CD4-positive, alpha-beta T cell treated with Interleukin-6 for 4 hours (primary cell): ENCODE measurements at places on chromosomes 2 and 18.

GRCh38 chr2:220334871-220335590 lies 707.6 kb downstream of the SLC4A3 start:
- DNase-seq = no peak

DNA sequence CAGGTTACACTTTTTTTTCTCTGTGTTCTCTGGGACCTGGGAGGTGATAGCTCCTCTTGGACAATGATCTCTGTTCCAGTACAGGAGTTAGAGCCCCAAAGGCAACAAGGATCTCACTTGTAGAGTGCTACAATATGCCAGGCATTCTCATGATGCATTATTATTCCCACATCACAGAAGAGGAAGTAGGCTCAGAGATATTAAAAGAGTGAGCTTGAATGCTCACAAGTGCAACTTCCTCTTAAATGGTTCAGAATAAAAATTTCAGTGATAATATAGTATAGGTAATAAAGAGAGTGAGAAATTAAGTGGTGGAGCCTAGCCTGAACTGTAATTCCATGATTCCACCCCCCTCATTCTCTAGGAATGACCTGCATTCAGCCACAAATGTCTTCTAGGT lies 21.4 kb downstream of the POLE4 start:
- DNase-seq = no peak

- no peak for DNase-seq
These were observed 235.2 kb downstream of the LDLRAD4 start for GRCh38 chr18:13453714-13454113.

DNA sequence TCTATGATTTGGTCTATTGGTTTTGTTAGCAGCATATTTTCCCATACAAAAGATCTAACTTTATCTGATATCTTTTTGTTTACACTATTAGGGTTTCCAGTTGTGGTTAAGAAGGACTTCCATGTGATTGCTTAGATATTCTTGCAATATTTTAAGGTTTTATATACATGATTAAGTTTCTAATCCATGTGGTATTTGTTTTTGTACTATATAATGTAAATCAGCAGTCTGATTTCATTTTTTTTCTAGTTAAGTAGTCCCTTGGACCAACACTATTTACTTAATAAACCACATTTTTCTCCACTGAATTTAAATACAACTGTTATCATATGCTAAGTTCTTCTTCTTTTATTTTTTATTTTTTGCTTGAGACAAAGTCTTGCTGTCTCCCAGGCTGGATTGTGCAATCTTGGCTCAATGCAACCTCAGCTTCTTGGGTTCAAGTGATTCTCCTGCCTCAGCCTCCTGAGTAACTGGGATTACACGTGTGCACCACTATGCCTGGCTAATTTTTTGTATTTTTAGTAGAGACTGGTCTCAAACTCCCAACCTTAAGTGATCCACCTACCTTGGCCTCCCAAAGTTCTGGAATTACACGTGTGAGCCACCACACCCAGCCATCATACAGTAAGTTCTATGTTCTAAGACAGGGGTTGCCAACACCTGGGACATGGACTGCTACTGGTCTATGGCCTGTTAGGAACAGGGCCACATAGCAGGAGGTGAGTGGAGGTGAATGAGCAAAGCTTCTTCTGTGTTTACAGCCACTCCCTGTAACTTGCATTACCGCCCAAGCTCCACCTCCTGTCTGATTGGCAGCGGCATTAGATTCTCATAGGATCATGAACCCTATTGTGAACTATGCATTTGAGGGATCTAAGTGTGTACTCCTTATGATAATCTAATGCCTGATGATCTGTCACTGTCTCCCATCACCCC lies 58.5 kb upstream of the RAB27B start:
- no peak for DNase-seq

DNA sequence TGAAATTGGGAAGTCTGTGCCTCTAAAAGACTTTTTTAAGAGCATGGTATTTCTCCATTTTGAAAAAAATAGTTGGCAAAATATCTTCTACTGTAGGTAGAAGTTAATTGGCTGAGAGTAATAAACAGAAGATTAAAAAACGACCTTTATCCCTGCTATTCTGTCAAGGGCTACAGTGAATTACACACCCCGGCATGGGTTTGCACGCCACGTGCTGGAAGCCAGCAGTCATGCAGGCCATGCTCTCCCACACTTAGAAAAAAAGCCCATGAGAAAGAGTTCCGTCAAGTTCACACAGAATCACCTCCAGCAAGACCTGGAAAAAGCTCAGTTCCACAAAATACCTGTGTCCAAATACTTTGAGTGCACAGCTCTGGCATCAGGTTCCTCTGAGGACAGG lies 26.8 kb downstream of the FAM110C start:
- DNase-seq = no peak

DNA sequence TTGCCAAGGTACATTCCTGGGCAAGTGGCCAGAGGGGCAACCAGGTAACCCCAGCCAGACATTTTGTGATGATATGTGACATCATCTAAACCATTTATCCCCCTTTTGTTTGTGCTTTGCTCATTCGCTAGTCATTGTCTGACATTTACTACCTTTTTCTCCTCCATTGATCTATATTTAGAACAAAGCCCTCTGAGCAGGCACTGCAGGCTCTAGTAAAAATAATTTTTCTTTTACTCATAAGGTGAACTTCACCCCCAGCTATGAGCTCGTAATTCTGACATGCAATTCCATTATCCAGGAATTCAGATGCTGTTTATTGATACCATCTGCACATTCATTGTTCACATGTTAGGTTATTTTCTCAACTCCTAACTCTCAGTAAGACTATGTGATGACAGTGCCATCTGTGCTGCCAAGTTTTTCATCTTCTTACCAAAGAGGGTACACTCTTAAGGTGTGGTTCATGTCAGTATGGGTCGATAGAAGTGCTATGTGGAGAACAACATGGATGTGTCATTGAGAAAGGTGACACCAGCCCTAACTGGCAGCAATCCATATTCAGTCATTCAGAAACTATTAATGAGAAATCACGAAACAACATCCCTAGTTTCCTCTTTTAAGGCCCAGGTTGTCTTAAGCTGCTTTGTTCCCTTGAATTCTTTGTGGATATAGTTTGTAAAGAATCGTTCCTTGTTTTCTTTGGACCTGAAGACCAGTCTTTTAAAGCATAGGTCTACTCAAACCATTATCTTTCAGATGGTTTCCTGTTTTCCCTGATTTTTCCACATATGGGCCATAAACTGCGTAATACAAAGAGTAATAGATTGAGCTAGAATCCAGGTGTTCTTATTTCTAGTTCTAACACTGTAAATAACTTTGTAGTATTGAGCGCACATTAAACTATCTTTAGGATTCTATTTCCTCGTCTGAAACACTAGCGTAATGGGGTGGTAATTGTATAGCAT lies 978.1 kb upstream of the CDH2 start:
- DNase-seq = no peak

DNA sequence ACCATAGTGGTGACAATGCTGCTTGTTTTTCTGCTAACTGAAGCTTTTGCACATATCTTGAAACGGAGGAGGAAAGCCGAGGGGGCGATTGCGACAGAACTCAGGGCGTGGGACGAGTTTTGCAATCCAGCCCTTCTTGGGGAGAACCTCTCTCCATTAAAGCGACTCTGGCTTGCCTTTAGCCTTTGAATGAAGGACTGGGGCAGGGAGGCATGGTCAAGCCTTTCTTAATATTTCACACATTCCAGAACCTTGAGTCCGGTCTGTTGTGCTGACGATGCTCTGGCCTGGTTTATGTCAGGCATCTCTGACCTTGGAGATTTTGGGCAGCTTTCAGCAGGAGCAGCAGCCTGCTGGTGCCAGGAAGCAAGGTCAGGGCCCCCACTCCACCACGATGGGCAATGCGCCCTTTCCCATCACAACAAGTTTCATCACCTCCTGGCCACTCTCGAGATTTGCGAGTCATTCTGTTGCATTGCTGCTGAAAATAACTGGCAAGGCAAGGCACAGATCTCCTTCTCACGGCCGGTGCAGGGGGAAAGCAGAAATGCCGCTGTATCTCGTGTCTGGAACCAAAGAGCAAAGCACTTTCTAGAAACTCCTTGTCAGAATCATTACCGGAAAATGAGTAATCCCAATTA lies 10.8 kb downstream of the EMILIN2 start:
- no peak for DNase-seq

- DNase-seq = no peak
These were observed 16.5 kb upstream of the ALPK2 start for GRCh38 chr18:58645398-58645797.

GRCh38 chr2:39919511-39920306 lies 140.7 kb upstream of the THUMPD2 start:
- no peak for DNase-seq

GRCh38 chr2:236284208-236284607 lies 20.0 kb upstream of the ASB18 start:
- no peak for DNase-seq

DNA sequence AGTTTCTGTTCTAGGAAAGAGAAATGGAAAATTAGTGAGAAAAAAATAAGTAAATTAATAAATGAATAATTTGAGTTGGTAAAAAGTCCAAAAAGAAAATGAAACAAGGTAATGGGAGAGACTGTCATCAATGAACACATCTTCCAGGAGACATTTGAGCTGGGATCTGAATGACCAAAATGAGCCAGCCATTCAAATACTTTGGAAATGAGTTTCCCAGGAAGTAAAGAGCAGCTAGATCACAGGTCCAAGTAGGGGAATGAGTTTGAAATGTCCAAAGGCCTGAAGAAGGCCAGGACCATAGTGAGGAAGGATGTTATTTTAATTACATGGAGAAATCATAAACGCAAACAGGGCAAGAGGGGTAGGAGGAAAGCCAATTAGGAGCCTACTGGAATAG lies 6.6 kb upstream of the DNAH7 start:
- DNase-seq = no peak

- DNase-seq = no peak
These were observed 505.7 kb downstream of the SPAG16 start for GRCh38 chr2:213789940-213790339.

DNA sequence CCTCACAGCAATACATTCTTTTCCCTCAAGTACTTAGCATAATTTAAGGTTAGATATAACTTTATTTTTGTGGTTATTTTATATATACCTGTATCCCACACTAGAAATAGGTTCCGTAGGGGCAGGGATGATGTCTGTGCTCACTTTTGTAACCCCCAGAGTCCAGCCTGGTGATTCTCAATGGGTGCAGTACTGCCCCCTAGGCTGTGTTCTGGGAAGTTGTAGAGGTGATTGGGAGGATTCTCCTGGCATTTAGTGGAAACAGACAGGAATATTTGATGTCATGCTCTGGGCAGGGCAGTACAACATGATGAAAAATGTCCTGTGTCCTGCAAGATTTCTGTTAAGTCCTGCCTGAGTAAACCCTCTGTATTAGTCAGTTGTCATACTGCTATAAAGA lies 333.3 kb downstream of the PLCL1 start:
- no peak for DNase-seq

DNA sequence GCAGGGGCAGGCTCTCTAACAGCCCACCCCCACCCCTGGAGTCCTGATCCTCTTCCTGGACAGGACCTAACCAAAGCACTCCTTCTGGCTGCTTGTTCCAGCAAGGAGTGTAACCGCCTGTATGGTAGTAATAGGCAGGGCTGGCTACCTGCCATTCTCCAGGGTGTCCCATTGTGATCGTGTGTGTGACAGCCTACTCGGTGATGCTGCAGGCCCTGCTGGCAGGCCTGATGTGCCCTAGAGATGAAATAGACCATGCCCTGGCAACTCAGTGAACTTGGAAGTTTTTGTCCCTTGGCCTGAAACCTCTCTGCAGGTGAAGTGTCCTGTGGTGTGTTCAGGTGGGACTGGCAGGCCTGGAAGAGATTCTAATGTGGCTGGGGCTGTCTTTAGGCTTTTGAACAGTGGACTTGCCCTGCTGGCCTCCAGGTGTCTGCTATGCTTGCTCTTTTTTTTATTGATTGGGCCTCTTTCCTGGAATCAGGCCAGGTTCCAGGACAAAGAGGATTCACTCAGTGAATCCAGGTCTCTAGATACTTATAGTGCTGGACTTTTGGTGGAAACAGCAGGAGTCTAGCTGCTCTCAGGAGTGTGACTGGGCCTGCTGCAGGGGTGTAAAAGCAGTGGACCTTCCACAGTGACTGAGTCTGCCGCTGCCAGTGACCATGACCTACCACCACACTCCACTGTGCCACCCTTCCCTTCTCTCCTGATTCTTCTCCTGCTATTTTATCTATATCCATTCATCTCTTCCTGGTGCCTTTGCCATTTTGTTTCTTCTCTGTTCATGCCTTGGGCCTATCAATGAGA lies 132.1 kb downstream of the CTIF start:
- DNase-seq = no peak

GRCh38 chr2:218813771-218814460 lies 17.7 kb downstream of the PRKAG3 start:
- DNase-seq = no peak

GRCh38 chr2:51218047-51218446 lies 186.1 kb upstream of the NRXN1 start:
- DNase-seq = no peak

DNA sequence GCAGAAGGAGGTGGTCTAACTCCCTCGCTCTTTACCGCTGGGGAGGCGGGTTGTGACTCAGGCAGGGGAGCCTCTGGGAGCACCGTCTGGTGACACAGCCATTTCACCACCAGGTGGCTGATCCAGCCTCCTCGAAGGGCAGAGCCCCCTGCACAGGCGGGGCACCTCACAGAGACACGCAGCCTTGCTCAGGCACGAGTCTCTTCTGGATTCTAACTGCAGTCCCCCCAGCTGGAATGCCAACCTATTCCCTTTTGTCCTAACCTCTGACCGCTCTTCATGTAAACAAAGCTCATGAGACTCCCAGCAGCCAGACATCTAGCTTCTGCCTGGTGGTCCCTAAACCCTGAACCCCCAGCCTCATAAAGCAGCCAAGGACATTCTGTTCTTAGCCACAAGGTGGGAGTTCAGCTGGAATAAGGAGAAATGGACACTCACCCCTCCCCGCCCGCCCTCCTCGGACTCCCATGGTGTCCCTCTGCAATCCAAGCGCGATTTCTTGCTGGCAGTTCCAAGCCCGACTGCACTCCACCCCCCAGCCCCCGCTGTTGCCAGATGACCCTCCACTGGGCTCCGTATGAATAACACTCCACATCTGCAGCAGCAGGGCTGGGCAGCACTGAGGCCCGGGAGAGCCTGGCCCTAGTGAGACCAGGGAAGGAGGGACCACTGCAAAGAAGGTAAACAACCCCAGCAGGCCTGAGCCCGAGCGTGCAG lies 84.3 kb downstream of the TNS1 start:
- no peak for DNase-seq

- no peak for DNase-seq
These were observed 95.4 kb upstream of the CHRNA1 start for GRCh38 chr2:174859563-174860169.

DNA sequence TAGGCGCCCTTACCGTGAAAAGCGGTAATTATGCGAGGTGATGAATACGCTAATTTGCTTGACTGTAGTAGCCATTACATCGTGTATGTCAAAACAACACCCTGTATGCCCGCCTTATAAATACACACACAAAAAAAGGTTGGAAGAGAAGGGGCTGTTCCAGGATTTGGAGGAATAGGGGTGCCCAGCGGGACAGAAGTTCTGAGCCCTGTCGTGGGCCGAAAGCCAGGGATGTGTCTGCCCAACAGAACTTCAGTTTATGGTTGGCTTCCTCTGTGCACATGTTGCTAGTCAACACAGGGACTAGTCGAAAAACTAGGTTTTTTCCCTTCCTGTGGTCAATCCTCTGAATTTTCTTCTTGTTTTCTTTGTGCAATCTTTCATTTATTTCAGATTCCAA lies 182.5 kb downstream of the ACKR3 start:
- no peak for DNase-seq

- DNase-seq = no peak
These were observed 176.3 kb upstream of the LRP1B start for GRCh38 chr2:142307086-142307485.
